NCI-H2081 treated with DMSO at 0.1 percent for 48 hours (cell line): ENCODE measurements at places on chromosomes 12 and 14.

GRCh38 chr12:73547421-73547820 lies 990.2 kb upstream of the ATXN7L3B start:
- no peak for DNase-seq

GRCh38 chr14:29352706-29353080 lies 575.0 kb downstream of the PRKD1 start:
- DNase-seq: no peak

DNA sequence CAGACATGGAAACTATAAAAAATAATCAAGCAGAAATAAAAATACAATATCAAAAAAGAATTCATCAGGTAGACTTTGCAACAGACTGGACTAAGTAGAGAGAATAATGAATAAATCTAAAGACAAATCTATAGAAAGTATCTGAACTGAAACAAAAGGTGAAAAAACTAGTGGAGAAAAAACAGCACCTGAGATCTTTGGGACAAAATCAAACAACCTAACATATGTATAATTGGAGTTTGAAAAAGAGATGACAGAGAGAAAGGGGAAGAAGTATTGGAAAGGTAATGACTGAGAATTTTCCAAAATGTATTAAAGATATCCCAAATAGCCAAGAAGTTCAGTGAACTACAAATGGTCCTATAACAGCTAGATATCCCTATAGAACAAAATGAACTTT lies 245.4 kb downstream of the IPO8 start:
- no peak for DNase-seq

- no peak for DNase-seq
These were observed 55.0 kb downstream of the AP5M1 start for GRCh38 chr14:57323721-57324120.

GRCh38 chr12:31845613-31846322 lies 113.4 kb upstream of the RESF1 start:
- no peak for DNase-seq

DNA sequence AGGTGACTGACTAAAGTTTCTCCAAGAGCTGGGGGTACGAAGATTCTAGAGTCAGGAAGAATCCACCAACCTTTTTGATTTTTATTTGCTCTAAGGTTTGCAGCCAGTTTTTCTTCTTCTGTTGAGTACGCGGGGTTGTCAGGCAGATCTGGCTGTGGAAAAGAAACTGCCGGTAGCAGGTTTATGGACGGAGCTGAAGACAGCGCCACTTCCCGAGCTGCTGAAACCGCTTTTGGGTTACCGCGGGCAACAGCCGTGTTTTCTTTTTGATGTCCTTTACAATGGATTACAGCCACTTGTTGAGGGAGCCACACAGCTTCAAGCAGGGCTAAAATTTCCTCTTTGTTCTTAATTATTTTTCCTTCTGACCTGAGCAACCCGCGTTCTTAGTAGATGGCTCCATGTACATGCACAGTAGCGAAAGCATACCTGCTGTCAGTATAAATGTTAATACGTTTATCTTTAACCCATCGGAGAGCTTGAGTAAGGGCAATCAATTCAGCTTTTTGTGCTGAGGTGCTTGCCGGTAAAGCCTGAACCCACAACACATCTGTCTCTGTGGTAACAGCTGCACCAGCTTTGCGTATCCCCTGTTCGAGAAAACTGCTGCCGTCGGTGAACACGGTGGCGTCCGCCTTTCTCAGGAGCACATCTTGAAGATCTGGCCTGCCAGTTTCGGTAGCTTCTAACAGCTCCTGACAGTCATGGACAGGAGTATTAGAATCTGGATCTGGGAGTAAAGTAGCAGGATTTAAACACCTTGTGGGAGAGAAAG lies 674.3 kb downstream of the TMEM121 start:
- DNase-seq: no peak

- no peak for DNase-seq
These were observed 3.9 kb downstream of the CCDC197 start for GRCh38 chr14:94001016-94001415.

DNA sequence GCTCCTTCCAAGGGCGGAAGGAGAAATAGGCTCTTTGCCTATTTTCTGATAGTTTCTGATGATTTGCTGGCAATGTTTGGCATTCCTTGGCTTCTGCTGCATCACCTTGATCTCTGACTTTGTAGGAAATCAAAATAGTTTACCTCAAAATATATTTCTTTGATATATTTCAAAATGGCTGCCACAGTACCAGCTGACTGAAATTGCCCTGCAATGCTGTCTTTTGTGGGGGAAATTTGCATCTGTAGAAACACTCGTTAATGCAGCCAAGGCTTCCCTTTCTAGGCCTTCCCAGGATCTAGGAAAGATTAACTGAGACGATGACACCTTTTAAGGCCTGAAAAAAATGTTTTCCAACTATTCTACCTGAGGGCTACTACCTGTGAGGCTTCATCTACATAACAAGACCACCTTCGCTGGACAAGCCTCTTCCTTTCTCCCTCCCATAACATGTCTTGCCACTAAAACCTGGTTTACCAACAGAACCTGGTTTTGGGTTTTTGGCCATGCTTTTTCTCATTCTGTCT lies 212.8 kb upstream of the SSTR1 start:
- no peak for DNase-seq

DNA sequence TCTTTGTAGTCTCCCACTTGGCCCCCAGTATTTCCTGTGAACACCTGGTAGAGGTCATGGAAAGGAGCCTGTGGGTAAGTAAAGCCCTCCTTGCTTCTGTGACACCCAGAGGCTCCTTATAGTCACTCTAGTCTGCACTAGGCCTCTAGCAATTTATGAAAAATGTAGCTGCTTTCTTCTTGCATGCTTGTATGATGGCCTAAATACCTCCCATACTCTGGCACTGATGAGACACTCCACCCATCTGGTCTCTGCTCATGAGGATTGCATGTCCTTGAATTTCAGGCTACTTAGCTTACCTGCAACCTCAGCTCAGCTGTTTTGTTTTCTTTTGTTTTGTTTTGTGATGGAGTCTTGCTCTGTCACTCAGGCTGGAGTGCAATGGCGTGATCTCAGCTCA lies 4.6 kb upstream of the A2ML1 start:
- no peak for DNase-seq

DNA sequence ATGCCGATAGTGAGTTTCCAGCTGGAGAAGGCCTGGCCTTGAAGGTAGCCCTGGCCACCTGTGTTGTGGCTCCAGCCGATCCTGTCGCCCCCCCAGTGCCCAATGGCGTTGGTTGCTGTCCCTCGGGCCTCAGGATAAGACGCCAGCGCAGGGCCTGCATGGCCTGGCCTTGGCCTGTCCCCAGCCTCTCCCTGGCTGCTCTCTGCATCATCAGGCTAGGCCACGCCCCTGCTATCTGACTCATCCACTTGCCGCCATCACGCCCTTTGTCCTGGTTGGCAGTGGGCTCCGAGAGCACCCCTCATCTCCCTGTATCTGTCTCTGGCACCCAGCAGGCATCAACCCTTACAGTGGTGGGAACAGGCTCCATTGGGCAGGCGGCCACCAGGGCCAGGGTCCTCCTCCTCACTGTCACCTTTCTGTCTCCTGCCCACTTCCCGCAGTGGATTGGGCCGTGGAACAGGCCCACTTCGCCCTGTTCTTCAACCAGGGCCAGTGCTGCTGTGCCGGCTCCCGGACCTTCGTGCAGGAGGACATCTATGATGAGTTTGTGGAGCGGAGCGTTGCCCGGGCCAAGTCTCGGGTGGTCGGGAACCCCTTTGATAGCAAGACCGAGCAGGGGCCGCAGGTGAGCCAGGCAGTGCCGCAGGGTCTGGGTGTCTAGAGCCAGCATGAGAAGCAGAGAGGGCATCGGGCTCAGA lies 25.6 kb downstream of the ALDH2 start:
- no peak for DNase-seq

DNA sequence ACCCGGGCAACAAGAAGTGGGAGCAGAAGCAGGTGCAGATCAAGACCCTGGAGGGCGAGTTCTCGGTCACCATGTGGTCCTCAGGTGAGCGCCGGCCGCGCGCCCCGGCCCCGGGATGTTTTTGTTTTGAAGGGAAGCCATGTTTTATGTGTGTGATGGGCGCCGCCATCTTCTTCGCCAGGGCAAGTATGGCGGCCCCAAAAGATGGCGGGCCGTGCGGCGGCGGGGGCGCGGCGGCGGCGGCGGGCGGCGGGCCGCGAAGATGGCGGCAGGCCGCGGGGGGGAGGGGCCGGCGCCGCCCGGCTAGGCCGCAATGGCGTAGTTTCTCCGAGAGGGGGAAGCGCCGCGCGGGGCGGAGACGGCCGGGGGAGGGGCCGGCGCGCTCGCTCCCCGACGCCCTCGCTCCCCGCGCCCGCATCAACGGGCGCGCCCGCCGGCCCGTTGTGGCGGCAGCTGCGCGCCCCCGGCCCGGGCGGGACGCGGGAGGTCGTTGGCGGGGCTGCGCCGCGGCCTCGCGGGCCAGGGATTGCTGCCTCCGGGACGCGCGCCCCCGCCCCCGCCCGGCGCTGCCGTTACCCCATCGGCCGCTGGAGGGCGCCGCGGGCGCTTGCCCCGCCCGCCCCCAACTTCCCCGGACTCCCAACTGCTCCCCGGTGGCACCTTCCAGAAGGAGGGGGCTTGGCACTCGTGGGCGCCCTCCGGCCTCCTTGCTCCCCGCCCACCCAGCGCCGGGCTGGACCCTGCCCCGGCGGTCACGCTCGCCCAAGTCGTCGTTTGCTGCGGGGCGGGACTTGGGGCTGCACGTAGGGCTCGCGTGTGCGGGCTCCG lies 1.1 kb downstream of the YY1 start:
- DNase-seq: peak; percentile 50

DNA sequence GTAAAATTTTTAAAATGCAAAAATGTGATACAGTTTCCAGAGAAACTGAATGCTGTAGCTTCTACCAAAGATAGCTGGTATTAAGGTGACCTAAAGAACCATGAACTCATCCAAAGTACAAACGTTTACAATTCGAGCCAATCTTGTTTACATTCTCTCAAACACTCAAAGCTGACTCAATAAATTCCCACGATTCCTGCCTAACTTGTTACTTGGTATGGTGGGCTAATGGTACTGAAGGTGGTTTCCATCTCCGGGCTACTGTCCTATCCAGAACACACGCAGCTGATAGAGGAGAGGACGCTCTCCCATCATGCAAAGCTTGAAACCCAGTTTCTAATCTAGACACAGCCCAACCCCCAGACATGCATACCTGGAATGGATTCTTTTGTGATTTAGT lies 31.5 kb downstream of the RAD9B start:
- DNase-seq: no peak

DNA sequence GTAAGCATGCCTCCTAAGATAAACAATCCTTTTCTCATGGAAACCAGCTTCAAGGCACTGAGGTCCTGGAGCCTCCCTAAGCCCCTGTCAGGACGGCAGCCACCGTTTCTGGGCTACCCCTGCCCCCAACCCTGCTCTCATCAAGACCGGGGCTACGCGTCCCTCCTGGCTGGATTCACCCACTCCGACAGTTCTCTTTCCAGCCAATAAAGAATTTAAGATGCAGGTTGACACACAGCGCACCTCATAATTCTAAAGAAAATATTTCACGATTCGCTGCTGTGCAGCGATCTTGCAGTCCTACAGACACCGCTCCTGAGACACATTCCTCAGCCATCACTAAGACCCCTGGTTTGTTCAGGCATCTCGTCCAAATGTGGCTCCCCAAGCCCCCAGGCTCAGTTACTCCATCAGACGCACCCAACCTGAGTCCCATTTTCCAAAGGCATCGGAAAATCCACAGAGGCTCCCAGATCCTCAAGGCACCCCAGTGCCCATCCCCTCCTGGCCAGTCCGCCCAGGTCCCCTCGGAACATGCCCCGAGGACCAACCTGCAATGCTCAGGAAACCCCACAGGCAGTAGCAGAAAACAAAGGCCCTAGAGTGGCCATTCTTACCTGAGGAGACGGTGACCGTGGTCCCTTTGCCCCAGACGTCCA lies 336.3 kb downstream of the TMEM121 start:
- DNase-seq: no peak

GRCh38 chr12:122944605-122945592 lies 21.4 kb downstream of the ABCB9 start:
- DNase-seq: no peak

DNA sequence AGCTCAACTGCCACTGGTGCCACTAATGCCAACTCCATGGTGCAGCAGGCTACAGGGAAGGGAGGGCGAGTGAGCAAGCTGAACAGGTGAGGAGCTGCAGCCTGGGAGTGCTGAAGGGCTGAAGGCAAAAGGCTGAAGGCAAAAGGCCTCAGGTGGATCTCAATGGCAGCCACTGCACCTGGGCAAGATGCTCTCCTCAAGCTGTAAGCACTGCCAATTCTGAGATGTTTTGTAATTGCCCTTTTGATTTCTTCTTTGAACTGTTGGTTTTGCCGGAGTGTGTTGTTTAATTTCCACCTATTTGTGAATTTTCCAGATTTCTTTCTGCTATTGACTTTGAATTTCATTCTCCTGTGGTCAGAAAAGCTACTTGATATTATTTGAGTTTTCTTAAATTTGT lies 97.6 kb downstream of the PIK3C2G start:
- no peak for DNase-seq

DNA sequence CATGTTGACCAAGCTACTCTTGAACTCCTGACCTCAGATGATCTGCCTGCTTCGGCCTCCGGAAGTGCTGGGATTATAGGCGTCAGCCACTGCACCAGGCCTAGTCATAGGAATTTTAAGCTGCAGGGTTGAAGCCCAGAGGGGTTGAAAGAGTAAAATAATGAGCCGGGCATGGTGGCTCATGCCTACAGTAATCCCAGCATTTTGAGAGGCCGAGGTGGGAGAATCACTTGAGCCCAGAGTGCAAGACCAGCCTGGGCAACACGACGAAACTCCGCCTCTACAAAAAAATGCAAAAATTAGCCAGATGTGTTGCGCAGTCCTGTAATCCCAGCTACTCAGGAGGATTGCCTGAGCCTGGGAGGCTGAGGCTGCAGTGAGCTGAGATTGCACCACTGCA lies 69.6 kb downstream of the GALNT8 start:
- DNase-seq: no peak

DNA sequence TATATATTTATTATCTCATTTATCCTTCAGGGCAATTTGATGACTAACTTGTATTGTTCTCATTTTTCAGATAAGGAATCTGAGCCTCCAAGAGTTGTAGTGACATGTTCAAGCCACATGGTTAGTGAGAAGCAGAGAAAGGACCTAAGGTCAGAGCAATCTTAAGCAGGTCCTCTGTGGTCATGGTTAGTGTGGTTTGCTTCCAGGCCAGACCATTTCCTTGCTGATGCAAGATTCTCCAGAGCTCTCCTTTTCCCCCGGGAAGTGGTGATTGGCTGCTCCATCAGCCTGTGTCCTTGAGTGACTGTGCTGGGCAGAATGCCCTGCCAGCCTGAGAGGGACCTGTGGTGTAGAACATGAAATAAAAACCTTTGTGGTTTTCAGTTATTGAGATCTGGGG lies 141.3 kb downstream of the KTN1 start:
- DNase-seq: no peak

DNA sequence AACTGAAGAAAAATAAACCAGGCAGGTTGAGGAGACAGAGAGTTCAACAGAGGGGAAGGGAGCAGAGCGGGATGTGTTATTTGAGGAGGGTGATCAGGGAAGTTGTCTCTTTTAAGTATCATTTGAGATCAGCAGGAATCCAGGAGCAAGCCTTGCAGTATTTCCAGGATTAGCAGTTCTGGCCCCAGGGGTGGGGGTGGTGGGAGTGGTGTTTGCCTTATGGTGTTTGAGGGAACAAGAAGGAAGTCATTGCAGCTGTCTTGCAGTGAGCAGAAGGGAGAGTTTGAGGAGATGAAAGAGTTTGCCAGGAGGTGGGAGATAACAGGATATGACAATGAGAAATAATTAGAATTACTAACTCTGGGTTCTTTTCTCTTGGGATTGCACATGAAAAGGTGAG lies 418.6 kb downstream of the NELL2 start:
- DNase-seq: no peak

GRCh38 chr14:93006567-93007051 lies 83.7 kb downstream of the CHGA start:
- peak; percentile 66 for DNase-seq
